ENCODE measurements at places on chromosomes 4 and X.

- no peak for DNase-seq
Observed at GRCh38 chr4:8904041-8904501, 32.4 kb upstream of the HMX1 start.

GRCh38 chrX:143873343-143873742 is 10.5 kb upstream of the UBE2NL start:
- DNase-seq: no peak

DNA sequence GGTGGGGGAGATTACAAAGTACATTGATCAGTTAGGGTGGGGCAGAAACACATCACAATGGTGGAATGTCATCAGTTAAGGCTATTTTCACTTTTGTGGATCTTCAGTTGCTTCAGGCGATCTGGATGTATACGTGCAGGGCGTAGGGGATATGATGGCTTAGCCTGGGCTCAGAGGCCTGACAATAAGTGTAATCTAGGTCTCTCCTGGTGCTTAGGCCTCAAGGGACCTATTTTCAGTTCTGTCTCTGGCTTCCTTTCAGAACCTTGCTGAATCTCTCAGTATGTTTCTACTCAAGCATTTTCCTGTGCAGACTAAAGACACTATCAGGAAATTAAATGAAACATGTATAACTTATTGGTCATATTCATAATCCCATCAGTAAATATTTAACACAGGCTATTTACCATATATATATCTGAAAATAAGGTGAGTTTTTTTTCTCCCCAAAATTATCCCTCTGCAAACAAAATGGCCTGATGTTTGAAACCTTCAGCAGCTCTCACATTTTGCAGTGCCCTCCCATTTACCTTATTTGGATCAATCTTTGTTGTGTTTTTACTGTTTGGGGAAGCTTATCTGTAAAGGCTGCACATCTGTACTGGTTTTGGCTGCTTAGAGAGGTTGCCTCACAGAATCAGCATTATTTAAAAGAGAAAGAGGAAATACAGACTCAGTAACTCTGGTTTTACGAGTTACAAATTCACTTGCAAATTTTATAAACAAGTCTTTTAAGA is 2.3 kb upstream of the ZCCHC4 start:
- no peak for DNase-seq

DNA sequence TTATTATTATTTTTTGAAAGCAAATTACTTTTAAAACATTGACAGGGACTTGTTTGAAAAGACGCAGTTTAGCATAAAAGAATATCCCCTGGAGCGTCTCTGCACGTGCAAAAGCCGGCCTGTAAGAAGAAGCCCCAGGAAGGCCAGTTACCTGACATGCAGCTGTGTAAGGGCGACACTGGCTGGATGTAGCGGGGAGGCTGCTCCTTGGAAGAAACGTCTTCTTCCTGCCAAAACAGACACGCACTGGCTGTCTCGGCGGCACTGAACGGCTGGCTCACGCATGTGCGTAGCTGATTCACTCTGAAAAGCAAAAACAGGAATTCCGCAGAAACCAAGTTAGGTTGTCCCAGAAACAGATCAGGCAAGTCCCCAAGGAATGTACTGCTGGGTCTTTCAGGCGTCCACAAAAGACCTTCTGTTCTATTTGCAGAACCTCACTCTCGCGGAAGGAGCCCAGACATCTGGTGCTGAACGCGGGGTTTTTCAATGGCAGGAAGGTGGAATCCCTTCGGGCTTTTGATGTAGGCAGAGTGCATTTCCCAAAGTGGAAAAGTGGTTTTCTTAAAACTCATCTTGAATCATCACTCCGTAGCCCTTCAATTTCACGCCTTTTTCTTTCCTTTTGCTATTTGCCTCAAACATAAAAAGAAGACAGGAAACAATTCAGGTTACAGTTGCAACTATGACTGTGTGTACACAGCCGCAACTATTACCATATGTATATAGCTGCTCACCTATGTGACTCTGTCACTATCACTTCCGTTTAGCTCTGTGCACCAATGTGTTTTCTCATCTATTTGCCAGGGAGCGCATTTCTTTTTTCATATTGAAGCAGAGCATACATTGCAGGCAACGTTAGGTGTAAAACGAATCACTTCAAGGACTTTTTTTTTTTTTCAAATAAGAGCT is 38.1 kb upstream of the ARSH start:
- DNase-seq: no peak

DNA sequence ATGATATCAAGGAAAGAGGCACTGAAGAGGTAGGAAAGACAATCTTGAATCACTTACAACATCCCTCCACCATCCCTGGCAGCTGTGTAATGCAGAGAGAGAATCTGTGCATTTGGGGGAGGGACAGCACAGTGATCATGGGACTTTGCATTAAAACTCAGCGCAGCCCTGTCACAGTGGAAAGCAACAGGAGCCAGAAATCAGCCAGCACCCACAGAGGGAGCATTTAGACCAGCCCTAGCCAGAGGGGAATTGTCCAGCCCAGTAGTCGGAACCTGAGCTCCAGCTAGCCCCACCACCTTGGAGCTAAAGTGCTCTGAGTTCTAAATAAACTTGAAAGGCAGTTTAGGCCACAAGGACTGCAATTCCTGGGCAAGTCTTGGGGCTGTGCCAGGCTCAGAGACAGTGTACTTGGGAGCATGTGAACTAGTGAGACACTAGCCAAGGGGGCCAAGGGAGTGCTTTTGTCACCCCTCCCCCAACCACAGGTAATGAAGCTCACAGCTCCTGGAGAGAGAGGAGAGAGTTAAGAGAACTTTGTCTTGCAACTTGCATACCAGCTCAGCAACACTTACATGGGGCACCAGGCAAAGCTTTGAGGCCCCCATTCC is 83.9 kb upstream of the FAM241A start:
- DNase-seq: no peak

- DNase-seq: no peak
Observed at GRCh38 chr4:123304151-123304964, 92.2 kb upstream of the SPRY1 start.

GRCh38 chr4:173231916-173232315 is 63.3 kb downstream of the GALNT7 start:
- no peak for DNase-seq

DNA sequence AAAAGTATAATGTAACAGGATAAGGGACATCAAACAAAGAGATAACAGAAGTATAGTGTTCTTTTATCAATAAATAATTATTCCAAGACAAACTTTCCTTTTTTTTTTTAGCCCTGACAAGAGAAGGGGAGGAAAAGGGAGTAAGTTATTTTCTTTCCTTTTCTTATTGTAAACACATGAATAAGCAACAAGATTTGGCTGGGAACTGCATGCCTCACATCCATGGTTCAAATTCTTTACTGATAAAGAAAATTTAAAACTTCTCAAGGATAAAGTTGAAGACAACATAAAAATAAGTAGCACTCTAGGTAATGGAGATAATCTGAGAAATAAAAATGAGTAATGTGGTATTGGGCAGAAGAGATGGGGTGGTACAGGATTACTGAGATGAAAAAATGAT is 71.6 kb downstream of the NEK1 start:
- DNase-seq: no peak

DNA sequence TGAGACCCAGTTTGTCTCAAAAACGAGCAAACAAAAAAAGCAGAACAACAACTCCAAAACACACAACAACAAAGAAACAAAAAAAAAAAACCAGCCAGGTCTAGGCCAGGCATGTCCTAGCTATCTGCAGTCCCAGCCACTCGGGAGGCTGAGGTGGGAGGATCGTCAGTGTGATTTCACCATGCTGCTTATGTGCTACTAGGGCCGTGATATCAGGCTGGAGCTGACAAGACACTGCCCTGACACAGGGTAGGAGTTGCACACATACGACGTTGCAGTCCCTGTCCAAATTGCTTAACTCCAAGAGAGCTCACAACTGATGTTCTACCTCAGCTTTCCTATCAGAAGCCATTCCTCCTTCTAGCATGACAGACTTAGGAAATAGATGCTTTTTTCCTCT is 204.9 kb downstream of the AASDH start:
- DNase-seq: no peak

DNA sequence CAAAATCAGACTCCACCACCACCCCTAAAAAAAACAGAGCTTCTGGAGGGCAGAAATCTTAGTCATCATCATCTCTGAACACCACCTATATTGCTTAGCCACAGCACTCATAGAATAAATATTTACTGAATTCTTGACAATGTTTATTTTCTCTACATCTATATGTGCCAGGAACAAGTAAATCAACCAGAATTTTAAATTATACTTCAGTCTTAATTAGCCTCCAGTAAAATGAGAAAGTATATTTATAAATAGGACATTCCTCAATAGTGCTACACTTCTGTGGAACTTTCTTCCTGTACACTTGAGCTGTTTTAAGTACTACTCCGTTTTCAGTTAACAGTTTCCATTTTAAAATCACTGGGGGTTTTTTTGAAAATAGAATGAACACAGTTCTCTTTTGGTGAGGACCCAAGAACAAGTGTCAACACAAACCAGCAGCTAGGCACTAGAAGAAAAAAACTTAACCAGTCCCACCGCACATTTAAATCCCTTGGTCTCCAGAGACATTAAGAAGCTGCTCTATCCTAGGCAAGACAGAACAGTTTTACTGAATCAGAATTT is 25.5 kb downstream of the SMIM14 start:
- DNase-seq: no peak

GRCh38 chrX:41337140-41337539 is 3.2 kb downstream of the DDX3X start:
- no peak for DNase-seq

- no peak for DNase-seq
Observed at GRCh38 chr4:73539386-73539785, 57.8 kb downstream of the AFM start.

GRCh38 chr4:30518211-30518610 is 202.0 kb upstream of the PCDH7 start:
- no peak for DNase-seq

DNA sequence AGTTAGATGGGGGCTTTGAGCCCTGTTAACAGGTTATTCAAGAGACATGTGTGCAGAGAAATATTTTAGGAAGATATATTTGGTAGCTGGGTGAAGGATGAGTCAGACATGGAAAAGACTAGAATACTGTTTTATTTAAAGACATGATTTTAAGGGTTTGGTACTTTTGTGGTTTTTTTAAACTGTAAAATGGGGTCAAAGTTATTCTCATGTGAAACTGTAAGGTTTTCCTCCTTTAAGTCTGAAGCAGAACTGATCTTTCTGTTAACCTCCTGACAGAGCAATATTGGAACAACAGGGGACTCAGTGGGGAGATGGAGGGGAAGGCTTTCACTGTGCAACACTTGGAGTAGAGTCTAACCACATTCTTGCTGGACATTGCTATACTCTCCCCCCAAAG is 112.4 kb upstream of the LSM6 start:
- DNase-seq: no peak

- DNase-seq: peak; percentile 46
Observed at GRCh38 chrX:130086447-130087206, 23.7 kb downstream of the ELF4 start.

DNA sequence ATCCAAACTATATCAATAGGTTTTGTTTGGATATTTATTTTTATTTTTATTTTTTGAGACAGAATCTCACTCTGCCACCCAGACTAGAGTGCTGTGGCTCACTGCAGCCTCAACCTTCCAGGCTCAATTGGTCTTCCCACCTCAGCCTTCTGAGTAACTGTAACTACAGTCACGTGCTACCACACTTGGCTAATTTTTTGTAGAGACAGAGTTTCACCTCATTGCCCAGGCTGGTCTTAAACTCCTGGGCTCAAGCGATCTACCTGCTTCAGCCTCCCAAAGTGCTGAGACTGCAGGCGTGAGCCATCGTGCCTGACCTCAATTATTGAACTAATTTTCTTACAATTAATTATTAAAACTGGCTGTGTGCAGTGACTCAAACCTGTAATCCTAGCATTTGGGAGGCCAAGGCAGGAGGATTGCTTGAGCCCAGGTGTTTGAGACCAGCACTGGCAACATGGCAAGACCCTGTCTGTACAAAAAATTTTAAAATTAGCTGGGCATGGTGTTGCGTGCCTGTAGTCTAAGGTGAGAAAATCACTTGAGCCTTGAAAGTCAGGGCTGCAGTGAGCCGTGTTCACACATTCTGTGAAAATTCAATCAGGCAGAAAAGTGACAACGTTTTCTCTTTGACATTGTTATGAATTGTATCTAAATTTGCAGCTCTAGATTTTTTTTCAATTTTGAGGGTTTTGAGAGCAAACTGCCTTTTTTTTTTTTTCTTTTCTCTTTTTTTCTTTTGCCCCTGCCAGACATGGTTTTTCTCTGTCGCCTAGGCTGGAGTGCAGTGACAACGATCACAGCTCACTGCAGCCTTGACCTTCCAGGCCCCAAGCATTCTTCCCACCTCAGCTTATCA is 66.0 kb downstream of the UBE2K start:
- DNase-seq: no peak

DNA sequence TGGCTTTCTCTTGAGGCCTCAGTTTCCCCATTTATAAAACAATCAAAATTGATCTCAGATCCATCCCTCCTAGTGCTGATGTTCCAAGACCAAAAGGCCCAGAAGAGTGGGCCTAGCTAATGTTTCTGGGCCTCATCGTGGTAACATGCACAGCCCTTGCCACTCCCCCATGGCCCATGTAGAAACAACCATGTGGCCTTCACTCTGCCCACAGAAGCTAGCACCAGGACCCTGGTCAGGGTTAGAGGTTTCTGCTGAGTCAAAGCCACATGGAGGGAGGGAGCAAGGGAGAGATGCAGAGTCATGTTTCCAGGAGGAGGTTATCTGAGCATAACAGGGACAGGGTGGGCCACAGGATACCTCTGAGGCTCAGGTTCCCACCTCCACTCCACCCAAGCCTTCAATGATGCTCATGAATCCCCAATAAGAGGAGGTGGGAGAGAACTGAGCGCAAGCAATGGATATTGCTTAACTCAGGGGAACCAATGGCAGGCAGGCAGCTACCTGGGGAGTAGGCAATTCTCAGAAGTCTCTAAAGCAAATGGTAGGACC is 16.9 kb downstream of the OTUD5 start:
- DNase-seq: no peak

DNA sequence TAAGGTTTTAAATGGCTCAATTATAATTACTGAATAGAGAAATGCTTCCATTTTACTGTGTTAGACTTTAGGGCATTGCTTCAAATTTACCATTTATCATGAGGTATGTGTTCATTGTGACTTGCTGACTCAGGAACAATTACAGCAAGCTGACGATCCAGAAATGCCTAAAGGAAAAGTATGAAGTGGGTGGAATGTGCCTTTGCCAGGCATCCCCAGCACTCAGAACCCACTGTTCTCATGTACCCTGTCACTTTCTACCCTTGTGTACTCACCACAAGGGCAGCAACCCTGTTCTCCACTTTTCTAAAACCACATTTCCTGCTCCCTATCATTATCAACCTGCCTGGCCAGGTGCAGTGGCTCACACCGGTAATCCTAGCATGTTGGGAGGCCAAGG is 41.5 kb downstream of the QRFPR start:
- no peak for DNase-seq

GRCh38 chr4:150104404-150105027 is 26.3 kb downstream of the DCLK2 start:
- DNase-seq: no peak
